AG09319 (cell line): ENCODE measurements at places on chromosomes 1 and 21.

- no peak for DNase-seq
Measured at GRCh38 chr1:225539575-225539974, 111.7 kb upstream of the LBR start.

DNA sequence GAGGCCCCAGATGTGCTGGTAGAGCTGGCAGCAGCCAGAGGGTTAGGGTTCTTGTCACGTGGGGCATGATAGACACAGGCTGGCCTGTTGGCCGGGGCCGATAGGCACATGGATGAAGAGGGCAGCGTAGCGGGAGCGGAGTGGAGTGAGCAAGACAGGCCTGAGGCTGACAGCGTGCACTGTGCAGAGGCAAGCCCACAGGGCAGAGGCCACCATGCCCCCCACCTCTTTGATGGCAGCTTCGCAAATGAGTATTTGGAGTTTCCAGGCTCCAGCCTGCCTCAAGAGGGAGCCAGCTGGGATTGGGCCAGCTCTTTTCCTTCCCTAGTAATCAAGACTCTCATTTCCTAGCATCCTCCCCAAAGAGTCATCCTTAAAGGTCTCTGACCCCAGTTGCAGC lies 43.5 kb downstream of the TMCC2 start:
- peak; percentile 30 for DNase-seq

DNA sequence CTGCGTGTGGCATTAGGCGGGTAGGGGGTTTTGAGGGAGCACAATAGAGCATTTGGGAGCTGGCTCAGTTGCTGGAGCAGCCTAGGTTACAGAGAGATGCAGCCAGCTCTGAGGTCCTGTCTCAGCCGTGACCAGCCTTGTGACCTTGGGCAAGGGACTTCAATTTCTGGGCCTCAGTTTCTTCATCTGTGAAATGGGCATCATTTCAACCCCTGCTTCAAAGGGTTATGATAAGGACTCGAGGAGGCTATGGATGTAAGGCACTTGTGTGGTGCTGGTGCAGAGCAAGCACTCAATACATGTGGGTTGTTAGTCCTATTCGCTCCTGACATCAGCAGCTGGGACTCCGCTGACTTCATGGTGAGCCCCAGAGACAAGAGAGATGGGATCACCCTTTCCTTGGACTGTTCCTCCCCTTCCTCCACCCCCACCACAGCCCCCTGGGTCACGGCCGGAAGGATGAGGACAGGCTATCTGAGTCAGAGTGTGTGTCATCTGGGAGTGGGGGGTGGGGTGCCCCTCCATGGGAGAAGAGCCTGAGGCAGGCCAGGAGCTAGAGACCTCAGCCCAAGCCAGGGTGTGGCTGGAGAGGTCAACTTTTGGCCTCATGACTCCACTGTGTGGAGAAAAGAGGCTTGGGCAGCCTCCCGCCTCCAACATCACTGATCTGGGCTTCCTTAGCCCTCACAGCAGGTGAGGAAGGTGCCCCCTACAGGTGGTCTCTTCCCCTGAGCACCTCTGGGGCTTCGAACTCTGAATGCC lies 71.4 kb upstream of the ZBTB40 start:
- DNase-seq = no peak

DNA sequence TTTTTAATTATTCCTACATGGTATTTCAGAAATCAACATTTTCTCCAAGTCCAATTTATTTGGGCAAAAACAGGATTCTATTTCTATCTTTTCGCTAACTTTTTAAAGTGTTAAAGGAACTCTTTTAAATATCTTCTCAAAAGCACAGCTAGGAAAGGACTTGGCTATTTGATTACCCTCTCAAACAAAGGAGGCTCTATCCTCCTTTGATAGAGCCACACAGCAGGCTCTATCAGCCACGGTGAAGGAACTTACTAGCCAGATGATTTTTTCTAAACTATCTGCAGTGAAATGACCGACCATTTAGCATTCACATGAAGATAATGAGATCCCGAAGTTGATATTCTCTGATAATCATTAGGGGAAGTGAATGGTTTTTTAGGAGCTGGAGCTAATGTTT lies 9.1 kb downstream of the ANGPTL7 start:
- no peak for DNase-seq

DNA sequence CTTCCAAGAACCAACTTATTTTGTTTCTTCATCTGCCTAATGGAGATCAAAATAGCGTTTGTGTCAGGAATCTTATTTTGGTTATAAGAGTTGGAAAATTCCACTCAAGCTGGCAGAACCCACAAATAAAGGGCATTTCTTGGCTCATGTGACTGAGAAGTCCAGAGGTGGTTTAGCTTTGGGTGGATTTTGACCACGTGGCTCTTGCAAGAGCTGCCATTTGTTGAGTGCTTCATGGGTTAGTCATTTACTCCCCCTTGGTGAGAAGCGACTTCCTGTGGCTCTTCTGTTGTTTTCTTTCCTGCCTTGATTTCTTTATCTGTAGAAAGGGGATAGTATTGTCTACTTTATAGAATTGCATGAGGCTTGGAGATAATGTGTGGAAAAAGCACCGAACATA lies 9.5 kb upstream of the RNF186 start:
- no peak for DNase-seq

DNA sequence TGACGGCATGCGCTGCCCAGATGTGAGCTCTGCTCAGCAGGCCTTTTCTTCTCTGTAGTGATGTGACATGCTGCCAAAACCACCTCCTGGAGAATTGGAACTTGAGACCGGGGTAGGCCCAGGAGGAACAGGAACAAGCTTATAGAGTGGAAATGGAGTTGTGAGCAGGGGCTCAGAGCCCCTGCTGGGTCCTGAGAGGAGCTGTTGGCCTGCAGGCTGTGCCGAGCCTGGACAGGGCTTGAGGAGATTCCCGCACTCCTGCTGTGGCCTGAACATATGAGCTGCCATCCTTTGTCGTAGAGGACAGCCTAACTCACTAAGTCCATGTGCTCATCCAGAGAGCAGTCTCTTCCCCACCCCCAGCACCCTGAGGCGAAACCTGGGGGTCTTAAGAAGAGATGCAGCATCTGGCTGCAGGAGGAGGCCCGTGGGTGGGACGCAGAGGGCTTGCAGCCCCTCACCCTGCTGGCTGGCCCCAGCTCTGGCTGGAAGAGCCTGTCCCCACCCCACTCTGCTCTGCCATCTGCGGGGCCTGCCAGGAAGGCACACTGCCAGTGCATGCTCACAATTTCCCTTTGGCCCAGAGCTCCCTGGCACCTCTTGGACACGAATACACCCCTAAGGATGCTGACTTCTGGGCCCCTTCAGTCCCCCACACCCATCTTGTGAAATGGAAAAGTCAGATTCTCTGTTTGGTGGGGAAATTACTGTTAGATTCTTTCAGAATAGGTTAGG lies 42.5 kb downstream of the PTPRF start:
- DNase-seq = no peak

DNA sequence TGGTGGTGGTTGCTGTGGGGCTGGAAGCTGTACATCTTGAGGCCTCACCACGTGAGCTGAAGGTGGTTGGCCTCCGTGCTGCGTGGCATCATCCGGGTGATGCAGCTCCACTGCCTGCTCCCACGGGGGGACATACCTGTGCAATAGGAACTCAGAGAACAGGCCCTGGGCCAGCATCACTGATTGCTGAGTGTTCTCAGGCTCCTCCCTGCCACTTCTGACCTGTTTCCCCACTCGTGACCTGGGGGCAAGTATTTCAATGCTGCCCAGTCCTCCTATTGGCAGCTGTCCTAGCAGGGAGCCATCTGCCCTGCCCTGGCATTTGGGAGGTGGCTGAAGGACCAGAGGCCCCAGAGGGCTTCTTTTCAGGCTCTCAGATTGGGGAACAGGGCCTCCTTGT lies 26.1 kb downstream of the PTPRF start:
- DNase-seq = no peak

DNA sequence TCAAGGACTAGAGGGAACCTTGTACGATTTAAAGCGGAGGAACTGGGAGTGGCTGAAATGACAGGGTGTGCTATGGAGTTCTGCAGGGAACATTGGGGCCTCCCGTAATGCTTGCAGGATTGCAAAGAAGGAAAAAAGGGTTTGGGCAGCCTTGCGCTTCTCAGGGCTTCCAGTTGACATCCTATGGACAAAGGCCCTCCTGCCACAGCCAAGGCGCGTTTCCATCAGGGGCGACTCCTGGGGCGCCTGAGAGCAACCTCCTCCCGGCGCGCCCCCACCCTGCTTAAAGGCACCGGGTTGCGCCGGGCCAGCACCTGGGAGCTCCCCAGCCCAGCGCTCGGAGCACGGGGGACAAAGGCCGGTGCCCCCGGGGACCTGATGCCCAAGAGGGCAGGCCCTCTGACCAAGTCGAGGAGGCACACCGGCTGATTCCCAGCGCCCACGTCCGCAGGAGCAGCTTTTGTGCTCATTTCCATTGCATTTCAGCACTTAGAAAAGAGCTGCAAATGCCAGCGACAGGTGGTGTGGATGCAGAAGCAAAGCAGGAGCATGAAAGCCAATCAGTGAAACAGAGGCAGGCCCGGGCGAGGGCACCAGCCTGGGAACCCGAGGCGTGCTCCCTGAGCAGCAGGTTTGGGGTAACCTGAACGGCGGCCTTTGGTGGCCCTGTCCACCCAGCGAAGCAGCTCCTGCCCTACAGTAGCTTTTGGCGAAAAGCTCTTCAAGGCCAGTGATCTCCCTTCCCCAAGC lies 17.6 kb upstream of the RNF187 start:
- no peak for DNase-seq

DNA sequence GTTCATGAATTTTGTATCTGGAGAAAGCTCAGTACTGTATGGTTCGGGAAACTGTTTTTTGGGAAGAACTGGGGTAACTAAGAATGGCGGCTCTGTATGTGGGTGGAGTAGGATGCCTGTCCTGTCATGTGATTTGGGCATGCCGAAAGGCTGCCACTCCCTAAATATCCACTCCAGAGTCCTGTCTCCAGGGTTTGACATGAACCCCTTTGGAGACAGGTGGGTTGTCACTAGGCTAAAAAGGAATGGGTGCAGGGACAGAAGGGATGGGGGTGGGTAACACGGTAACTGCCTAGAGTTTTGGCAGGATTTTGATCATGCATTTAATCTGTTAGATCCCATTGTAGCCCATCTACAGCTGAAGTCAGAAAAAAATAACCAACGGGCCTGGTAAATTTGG lies 150.1 kb downstream of the KCNJ6 start:
- no peak for DNase-seq

GRCh38 chr1:93877529-93877928 lies 1.5 kb downstream of the DNTTIP2 start:
- DNase-seq = no peak

GRCh38 chr21:18114810-18115209 lies 129.8 kb upstream of the CHODL start:
- DNase-seq = no peak

GRCh38 chr1:8472668-8473067 lies 154.8 kb downstream of the SLC45A1 start:
- no peak for DNase-seq

- DNase-seq = no peak
Measured at GRCh38 chr1:159821171-159821867, 5.4 kb upstream of the SLAMF8 start.

GRCh38 chr1:71081697-71082080 lies 854 bp upstream of the ZRANB2 start:
- DNase-seq = no peak

- DNase-seq = no peak
Measured at GRCh38 chr1:230280906-230281413, 145.2 kb downstream of the PGBD5 start.

DNA sequence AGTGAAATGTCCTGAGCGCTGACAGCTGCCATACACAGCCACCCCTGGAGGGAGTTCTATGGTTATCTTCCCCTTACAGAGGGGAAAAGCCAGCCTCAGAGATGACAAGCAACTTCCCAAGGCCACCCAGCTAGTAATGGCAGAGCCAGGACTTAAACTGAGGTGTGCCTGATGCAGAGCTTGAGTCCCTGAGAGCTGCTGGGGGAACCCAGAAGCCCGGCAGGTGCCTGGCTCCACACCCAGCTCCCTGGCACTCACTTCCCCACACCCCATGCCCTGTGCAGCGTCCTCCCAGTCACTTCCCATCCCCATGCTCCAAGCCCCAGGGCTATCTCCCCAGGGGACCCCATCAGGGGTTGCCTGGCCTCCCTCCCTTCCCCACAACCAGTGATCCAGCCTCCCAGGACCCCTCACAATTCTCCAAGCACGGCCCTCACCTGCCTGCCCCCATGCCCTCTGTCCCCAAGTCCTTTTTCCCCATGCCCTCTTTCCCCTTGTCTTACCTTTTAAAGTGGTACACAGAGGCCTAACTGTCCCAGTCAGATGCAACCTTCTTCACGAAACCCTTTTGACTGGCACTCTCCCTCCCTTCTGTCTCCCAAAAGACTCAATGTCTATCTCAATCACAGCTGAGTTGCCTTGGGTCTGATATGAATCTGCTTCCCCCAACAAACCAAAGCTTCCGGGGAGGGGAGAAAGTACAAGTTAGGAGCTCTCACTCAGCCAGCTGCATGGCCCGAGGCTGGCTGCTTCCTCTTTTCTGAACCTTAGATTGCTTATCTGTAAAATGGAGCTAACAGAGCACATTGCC lies 39.8 kb upstream of the LRP8 start:
- no peak for DNase-seq
